ENCODE measurements at places on chromosomes 12 and 14.
A peak's percentile ranks its signal among the peaks of the same experiment; 100 is the strongest.

DNA sequence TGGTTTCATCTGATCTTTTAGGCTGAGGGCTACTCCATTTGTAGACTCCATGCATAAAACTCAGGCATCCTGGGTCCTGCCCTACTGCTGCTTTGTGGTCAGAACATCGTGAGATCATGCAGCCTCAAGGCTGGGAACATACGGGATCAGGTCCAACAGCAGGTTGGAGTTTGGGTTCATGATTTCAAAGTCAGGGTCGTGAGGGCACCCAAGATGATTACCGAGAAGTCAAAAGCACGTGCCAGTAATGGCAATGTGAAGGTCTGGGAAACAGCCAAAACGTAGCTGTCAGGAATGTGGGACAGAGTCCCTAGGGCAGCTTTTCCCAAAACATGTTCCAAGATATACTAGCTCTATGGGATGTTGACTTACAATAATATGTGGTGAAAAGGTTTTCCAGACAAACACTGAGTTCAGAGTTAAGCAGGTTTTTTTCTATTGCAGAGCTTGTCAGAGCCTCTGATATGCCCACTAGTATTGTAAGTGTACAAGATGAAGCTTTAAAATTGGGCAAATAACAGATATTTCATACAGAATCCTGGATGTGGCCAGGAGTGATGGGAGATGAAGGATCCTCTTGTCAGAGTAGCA lies 130.3 kb upstream of the DNM1L start:
- peak; percentile 71 for DNase-seq

GRCh38 chr14:32329146-32329545 lies at the start of gene AKAP6:
AKAP6 (plus strand) TSS chr14:32329298; CDS start chr14:32433494, 104,196 bp downstream.
- DNase-seq: peak; percentile 25

DNA sequence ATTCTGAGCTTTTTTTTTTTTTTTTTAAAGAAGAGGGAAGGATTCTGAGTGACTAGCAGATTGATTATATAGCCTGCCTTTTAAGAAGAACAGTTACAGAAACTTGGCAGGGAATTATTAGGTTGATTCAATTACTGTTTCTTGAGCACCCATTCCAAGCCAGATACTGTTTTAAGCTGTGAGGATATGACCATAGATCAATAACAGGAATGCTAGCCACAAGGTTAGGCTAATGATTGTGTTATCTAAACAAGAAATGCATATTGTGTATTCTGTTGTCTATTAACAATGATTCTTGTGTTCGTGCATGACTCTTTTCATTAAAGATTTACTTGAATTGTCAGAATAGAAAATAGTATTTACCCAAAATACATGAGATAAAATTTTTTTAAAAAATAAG lies 67.1 kb downstream of the PRORP start:
- DNase-seq: no peak

DNA sequence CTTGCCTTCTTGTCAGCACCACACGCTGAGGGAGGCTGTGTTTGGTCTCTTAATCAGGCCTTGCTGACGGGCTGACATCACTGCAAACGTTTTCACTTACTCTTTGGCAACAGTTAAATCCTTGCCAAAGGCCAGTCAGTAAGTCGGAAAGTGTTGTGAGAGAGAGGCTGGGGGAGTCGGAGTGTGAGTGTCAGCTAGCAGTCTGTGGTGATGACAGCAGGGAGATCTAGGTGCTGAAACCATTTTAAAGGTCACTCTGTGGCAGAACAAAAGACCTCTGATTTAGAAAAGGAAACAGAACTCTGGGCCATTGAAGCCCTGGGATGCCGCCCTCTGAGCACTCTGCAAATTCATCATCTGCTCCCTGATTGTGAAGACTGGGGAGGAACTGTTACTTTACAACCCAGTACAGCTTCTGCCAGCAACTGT lies 143.5 kb downstream of the PAX9 start:
- peak; percentile 16 for DNase-seq

DNA sequence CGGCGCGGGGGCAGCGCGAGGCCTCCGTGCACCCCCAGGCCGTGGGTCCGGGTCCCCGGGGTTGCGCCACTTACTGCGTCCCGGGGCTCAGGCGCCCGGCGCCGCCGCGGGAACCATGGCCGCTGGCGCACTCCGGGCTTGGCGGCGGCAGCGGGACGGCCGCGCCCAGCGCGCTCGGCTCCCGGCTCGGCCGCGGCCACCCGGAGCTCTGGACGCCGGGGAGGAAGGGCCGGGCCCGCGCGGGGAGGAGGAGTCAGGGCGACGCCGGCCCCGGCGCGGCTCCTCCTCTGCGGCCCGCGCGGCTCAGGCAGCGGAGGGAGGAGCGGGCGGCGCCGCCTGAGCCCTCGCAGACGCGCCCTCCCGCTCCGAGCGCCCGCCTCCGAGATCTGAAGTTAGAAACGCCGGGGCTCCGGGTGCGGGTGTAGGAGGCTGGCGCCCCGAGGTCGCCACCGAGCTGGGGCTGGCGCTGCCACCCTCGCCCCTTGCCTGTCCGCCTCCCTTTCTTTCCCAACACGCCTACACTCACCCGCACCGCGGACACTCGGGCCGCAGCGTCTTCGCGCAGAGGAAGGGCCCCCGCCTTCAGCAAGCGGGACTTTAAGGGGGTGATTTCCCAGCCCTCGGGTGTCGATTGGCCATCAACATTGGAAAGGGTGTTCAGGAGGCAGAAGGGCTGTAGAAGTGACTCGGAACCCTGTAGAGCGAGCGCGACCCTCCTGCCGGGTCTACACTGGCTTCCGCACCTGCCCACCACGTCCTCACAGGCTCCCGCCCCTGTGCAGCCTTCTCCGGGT lies at the start of gene NIN:
TSS of gene NIN (minus strand) at position 231 of the 794 bp plus-strand sequence. CDS start 9,106 bp downstream, outside the sequence.
- peak; percentile 95 for DNase-seq

- no peak for DNase-seq
These were observed 19.8 kb upstream of the LYZ start for GRCh38 chr12:69328426-69328825.

DNA sequence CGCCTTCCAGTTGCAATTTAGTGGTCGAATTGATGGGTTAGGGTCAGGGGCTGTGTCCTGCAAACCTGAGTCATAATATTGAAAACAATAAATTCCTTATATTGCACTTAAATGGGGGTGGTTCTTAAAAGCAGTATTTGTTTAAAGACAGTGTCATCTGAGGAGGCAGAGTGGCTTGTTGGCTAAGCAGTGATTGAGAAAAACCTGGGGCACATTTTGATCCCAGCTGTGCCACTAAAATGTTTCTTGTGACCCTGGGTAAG lies 48.4 kb downstream of the FBXW8 start:
- no peak for DNase-seq

All from GM23248 (cell line).